H54 (cell line): ENCODE measurements at places on chromosomes 1 and 21.

GRCh38 chr1:28735961-28736449, 735 bp upstream of the YTHDF2 start:
- DNase-seq, result peak; percentile 29

DNA sequence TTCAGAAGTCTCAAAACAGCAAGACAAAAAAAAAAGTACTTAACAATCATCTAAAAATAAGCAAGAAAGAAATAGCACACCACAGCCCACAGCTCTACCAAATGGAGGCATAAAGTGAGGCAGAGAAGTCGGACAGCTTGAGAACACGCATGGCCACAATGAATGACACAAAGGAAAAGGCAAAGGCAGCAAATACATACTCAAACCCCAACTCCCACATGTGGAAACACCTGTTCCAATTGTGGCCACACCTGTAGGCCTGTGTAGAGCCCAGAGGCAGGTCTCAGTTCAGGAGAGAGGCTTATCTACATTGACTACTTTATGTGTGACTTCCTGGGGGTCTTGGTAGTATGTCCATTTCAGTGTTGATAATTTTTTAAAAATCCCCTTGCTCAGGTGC, 543.5 kb downstream of the LMO4 start:
- DNase-seq, result no peak

DNA sequence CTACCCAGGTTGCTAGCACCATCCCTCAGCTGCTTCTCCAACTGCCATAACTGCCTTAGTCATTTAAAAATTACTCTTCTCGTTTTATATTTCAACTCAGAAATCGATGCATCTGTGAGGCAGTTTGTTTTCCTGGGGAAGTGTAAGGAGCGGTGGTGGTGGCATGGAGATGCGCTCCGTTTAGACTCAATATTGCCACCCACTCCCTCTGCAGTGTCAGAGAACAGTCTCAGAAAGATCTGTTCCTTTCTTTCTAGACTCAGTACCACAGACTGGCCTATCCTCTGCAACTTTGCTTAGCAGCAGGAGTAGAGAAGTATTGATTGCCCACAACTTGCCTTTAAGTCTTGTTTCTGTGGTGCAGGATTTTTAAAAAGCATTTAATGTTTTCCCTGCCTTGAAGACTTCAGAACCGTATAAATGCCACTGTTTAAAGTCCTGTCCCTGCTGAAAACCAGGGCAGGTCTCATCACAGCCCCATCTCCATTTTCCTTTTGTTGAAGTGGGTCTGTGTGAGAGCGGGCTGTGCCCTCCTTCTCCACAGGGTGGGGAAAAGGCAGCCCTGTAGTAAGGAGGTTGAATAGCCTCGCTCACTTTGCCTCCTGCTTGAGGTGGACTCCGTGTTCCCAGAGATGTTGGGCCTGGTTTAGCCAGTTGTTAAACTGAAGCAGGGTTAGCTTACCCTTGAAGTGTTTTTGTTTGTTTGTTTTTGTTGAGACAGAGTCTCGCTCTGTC, 105.2 kb downstream of the NFIA start:
- DNase-seq, result no peak

DNA sequence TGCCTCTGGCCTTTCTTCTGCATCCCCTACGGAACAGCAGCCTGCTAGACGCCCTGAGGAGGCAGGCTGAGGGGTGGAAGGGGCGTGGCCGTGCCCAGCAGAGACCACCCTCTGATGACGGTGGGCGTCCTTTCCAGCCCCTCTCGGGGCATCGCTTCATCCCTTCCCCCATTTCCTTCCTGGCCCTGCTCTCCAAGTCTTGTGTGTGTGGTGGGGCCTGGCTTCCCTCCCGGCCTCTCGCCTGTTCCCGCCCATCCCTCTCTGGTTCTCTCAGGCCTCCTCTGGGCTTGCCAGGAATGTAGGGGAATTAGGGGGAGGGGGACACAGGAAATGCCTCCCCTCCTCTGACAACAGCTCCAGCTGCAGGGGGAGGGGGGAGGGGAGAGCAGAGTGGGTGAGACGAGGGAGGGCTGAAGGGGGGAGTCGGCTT, 51.1 kb downstream of the SKI start:
- no peak for DNase-seq

- DNase-seq, result no peak
Observed at GRCh38 chr1:173117761-173118160, 67.0 kb upstream of the TNFSF18 start.

- DNase-seq, result no peak
Observed at GRCh38 chr1:8495928-8496401, 178.1 kb downstream of the SLC45A1 start.

DNA sequence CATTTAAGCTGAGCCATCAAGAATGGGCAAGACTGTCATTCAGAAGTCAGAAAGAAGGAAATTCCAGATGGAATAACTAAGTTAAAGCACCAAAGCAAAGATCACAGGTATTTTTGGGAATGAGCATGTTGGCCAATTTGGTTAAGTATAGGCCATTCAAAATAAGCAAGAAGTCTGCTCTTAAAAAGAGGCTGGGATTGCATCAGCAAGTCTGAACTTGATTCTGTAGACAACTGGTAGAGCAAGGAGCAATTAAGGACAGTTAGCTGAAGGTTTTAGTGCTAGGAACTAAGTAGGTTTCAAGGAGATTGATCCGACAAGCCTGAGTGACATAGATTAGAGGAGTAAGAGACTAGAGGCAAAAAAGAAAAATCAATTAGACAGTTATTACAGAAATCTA, 8.4 kb downstream of the ANKRD45 start:
- no peak for DNase-seq

DNA sequence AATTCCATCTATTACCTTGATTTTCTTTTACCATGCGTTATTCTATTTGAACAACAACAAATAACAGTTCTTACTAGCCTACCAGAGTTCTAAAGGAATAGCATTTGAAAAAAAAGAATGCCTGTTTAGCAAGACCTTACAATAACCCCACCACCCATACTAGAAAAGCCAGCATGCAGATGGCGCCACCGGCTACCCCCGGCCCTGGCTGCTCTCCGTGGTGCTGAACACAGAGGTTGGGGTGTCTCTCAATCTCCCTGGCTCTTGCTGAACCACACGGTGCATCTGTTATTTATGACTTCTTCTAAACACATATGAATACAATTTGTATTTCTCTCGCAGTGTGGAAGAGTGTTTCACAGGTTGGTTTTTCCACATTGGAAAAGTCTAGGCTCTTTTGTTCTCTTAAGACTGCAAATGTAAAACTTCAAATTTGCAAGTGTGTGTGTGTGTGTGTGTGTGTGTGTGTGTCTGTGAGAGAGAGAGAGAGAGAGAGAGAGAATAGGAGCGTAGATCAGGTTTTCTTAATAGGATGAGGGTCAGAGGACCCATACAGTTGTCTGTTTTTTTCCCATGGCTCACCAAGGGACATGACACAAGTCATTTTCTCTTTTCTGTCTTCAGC, 13.6 kb downstream of the GRIK3 start:
- DNase-seq, result no peak

GRCh38 chr1:209106237-209106741, 477.2 kb upstream of the CAMK1G start:
- peak; percentile 22 for DNase-seq

DNA sequence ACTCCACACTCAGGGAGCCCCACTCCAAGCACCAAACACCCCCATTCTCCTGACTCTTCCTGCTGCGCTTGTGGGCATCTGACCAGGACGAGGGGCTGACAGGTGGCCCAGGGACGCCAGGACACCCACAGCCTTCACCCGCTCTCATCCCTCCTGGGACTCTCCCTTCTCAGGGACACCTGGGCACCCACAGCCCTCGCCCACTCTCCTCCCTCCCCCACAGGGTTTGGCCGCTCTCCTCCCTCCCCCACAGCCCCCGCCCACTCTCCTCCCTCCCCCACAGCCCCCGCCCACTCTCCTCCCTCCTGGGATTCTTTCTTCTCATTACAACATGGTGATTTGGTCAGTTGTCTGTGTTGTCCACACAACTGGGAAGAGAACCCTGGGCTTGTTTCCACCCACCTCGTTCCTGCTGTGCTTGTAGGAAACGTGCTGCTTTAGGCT, 43.4 kb downstream of the PRDM15 start:
- no peak for DNase-seq

- DNase-seq, result no peak
Observed at GRCh38 chr1:202069662-202070061, 53.1 kb upstream of the GPR37L1 start.

- no peak for DNase-seq
Observed at GRCh38 chr21:28229814-28230213, 762.9 kb downstream of the LTN1 start.

DNA sequence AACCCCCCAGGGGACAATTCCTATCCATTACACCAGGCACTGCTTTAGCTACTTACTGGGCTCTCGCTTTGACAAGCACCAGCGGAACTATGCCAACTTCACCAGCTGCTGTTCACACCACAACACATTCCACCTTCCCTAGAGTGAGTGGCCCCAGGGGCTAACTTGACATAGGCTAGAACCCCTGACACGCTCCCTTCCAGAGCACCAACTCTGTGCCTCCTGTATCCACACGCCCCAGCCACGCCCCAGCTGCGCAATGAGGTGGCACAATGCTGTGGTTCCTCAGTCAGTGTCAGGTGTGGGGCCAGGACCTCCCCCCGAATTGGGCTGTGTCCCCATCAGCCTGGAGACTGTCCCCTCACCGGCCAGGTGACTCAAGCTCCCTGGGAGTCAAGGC, 11.7 kb upstream of the FGR start:
- no peak for DNase-seq

DNA sequence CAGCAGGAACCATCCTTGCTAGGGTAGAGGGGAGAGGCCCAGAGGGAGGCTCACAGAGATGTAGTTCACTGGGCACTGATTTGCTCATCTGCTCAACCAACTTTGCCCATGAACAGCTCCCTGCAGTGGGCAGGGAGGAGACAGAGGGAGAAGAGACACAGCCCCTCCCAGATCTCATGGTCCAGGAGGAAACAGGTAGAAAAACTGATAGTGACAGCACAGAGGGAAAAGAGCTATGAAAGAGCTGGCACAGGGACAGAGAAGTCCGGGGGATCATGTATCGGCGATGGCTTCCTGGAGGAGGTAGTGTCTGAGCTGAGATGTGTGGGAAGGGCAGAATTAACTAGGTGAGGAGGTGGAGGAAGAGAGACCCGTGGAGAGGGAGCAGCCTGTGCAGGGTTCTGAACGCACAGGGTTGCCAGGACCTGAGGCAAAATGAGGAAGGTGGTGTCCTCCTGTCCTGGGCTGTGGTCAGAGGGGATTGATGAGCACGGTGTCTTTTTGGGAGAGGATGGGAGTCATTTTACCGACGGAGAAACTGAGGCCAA, 85.9 kb downstream of the PTPRU start:
- no peak for DNase-seq

DNA sequence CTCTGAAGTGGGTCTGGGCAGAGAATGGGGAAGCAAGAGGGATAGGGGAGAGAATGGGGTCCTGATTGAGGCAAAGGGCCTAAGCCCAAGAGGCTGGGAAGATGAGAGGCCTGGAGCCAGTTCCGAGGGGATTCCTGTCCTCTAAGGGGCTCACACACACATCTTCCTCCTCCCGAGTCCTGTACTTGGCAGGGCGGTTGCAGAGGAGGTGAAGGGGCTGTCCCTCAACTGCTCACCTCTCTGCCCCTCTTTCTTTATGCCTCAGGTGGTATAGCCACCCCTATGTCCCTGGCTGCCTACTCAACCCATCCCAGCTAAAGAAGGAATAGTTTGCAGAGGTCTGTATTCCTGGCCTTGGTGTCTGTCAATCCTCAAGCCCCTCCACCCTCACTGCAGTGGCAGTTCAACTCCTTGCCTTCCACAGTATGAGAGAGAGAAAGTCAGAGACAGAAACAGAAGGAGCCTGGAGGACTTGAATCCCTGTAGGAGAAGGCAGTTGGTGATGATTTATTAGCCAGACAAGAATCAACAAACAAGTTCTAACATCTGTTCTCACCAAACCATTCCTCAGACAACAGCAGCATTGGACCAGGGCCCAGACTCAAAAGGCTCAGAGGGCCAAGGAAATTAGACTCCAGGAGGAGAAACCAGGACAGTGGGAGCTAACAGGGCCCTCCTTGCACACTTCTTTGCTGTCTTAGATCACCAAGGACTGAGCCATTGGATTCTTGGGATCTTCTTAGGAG, 10.7 kb downstream of the SH2D2A start:
- no peak for DNase-seq

DNA sequence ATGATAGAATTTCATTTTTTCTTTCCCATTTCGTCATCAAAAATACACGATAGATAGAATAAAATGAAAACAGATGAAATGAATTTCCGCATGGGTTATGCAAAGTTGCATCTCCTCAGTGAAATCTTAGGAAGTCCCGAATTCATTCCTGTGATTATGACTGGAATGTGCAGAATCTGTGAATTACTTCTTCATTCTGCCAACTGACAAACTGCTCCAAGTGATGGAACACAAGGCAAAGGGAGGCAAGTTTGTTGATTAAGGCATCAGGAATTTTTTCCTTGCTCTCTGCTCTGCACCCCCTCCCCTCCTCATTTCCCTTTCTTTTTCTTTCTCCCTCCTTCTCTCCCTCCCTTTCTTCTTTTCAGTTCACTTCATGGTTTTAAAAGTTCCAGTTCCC, 37.0 kb upstream of the ADGRL4 start:
- no peak for DNase-seq

- no peak for DNase-seq
Observed at GRCh38 chr1:30411206-30411605, 312.2 kb downstream of the MATN1 start.

DNA sequence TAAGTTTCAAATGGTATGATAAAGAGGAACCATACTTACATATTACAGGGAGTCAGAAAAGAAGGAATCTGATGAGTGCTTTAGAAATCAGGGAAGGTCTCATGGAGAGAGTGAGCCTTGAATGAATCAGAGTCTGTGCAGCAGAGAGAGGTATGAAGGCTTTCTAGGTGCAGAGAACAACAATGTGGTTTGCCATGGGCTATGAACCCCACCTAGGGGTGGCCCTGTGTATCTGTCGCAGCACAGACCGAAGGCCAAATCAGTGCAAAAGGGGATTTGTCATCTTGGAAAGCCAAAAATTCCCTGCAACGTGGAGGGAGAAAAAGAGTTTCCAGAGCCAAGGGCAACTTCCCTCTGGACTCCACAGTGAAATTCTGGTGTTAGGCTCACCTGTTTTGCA, 3.5 kb downstream of the PAPPA2 start:
- peak; percentile 3 for DNase-seq

DNA sequence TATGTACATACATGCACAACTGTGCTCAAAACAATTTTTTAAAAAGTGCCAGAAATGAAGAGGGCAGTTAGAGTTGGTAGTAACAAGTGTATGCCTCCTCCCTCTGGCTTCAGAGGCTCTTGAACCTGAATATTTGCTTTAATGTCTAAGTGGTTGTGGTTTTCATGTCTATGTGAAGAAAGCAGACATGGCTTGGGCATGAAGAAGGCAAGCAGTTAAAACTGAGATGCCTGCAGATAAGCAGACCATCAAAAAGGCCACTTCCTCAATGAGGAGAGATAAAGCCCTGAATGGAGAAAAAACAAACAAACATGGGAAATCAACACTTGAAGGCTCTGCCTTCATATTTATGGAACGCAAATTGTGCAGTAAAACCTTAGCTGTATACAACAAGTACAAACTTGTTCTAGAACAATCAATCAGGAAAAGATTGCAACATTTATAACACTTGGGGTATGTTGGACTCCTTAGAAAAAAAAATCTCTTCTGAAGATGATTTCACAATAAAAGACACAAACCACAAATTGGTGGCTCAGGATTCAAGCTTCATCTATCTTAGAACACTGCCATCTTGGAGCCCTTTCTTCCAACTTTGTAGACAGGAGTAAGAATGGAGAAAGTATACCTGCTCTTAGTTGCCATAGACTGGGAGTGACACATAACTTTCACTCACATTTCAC, 52.7 kb upstream of the PLA2G4A start:
- no peak for DNase-seq

- no peak for DNase-seq
Observed at GRCh38 chr21:39003982-39004633, 179.1 kb downstream of the PSMG1 start.

- DNase-seq, result no peak
Observed at GRCh38 chr1:26689504-26689903, 6.3 kb upstream of the ARID1A start.
